Fibroblast of lung (primary cell): ENCODE measurements at places on chromosomes 12 and 14. TPM values are rescaled to one million over a fixed set of nuclear protein-coding genes. Genes with fewer than 3 reads are reported as not detected.
A peak's percentile ranks its signal among the peaks of the same experiment; 100 is the strongest.

DNA sequence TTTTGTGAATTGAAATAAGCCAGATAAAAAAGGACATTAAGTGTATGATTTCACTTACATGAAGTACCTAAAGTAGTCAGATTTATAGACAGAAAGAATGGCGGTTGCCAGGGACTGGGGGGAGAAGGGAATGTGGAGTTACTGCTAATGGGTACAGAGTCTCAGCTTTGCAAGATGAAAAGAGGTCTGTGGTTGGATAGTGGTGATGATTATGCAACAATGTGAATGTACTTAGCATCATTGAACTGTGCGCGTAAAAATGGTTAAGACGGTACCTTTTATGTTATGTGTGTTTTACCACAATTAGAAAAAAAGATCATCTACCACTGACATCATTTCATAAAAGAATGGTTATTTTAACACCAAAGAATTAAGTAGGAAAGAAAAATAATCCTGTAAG, 35.9 kb downstream of the RNFT2 start:
- no peak for DNase-seq

Gene DEPDC4
- total RNA-seq = 1.0 and 1.2 TPM in 2 replicates

DNA sequence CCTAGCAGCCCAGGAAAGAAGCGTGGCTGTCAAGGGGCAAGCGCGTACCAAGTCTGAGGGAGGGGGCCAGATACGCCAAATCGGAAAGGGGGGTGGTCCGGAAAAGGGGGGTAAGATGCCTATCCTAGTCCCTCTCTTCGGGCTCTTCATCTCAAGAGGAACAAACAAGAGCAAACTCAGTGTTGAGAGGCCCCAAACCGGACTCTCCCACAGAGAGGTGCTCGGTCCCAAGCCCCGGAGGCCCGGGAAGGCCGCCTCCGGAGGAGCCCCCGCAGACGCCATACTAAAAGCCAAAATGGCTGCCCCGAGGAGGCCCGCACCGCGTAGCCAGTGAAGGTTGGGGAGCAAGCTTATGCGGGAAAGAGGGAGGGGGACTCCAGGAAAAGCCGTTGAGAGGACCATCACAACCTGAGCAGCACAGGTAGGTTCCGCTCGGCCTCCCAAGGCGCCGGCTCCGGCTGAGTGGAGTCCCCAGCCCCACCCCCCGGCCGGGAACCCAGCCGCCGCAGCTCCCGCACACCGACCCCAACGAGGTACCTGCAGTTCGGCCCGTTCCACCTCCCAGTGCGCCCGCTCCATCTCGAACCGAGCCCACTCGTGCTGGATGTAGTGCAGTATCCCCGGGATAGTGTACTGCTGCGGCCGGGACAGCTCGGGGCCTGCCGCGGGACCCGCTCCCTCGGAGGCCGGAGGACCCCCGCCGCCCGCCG, at the start of gene AP4S1:
AP4S1 (plus strand) TSS at position 283 of the 710 bp plus-strand sequence. CDS start 40,548 bp downstream, outside the sequence.
- peak; percentile 26 for DNase-seq

GRCh38 chr14:25522116-25522515, 472.2 kb upstream of the STXBP6 start:
- no peak for DNase-seq
